ENCODE measurements at places on chromosomes 11 and 22. TPM values are rescaled to one million over a fixed set of nuclear protein-coding genes. Genes with fewer than 3 reads are reported as not detected.

MUC6 gene
- total RNA-seq, result 0.02 TPM

SMC1B gene
- not detected for total RNA-seq

GGTLC2 gene
- total RNA-seq, result not detected

SCUBE2 gene
- total RNA-seq, result 1.3 TPM

TREH gene
- 0.15 TPM for total RNA-seq

SSTR3 gene
- total RNA-seq, result not detected

GLYATL2 gene
- total RNA-seq, result not detected

- DNase-seq, result no peak
These were observed 14.0 kb downstream of the RPUSD4 start for GRCh38 chr11:126197277-126197939.

- peak; percentile 62 for DNase-seq
These were observed 75.3 kb downstream of the APIP start for GRCh38 chr11:34840736-34841386.

DNA sequence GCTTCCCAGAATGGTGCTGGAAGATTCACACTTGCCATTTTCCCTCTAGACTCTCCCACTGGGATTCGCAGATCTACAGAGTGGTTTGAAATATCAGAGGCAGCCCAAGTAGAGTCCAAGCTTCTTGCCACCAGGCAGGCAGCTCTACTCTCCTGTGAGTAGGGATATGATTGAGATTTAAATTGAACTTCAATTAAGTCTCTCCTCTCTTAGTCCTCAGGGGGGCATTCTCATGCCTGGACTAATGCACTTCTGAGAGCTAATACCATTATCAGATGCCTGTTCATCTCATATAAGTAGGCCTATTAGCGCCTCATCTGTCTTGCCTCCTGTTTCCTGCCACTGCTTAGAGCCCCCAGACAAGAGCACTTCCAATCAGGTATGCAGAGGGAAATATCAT, 25.5 kb upstream of the AMPD3 start:
- DNase-seq, result no peak

GRCh38 chr11:75388386-75389275, 10.7 kb upstream of the RPS3 start:
- peak; percentile 81 for DNase-seq

DNA sequence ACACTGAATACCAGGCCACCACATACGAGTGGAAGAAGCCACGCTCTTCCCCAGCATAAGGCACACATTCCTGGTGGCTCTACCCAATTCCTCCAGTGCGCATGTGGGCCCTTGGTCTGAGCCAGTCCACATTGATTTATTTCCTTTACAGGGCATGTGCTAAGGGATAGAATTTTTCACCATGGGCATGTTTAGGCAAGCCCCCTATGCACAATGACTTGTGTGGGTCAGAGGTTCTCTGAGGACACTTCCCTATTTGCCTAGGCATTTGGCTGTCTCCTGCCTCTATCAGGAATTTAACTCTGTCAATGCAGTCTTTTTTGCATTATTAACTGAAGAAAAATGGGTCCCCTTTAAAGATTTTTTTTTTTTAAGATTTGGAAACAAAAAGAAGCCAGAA, 718.1 kb downstream of the NTM start:
- DNase-seq, result no peak

GRCh38 chr11:64534950-64535349, 56.1 kb upstream of the SLC22A12 start:
- no peak for DNase-seq

DNA sequence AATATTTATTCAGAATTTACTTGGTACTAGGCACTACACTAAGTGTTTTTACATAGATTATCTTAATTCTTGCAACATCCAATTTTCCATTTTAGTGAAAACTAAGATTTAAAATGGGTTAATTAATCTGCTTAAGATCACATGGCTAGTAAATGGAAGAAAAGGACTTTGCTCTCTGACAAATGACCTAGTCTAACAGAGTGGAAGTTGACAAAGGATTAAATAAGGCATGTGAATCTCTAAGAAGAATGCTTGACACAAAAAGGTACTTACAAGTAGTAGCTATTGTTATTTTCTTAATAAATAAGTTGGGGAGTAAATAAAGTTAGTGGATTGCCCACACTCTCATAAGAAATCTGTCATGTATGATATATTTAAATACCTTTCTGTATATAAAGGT, 584.8 kb downstream of the DLG2 start:
- no peak for DNase-seq

DNA sequence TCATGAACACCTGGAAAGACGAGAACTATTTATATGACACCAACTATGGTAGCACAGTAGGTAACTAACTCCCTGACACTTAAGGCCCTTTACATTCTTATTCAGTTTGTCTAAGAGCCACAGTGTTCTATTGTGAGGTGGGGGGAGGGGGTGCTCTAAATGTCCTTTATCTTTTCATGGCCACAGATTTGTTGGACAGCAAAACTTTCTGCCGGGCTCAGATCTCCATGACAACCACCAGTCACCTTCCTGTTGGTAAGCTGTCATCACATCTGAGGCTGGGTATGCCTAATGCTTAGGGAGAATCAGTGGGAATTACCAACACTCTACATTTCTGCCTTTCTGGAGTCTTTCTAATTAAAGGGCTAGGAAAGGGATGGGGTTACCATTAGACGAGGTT, 30.7 kb downstream of the EHF start:
- no peak for DNase-seq

- DNase-seq, result no peak
These were observed 403.6 kb downstream of the MN1 start for GRCh38 chr22:27397954-27398342.

DNA sequence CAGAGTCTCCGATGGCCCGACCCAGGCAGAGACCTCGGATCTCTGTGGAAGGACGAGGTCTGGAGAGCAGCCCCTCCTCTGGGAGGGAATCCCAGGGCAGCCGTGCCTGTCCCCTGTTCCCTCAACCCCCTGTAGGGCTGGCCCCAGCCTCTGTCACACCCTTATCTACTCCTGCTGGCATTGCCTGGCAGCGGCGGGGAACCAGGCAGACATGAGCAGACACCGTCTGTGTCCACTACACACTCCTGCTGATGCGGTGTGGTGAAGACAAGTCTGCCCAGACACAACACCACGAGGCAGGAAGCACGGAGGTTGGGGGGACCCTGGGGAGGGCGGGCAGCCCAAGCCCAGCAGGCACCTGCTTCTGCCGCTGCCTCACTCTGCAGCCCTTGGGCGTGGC, 52.5 kb upstream of the A4GALT start:
- DNase-seq, result no peak

- peak; percentile 15 for DNase-seq
These were observed 115.1 kb upstream of the RASSF10 start for GRCh38 chr11:12893787-12894672.

DNA sequence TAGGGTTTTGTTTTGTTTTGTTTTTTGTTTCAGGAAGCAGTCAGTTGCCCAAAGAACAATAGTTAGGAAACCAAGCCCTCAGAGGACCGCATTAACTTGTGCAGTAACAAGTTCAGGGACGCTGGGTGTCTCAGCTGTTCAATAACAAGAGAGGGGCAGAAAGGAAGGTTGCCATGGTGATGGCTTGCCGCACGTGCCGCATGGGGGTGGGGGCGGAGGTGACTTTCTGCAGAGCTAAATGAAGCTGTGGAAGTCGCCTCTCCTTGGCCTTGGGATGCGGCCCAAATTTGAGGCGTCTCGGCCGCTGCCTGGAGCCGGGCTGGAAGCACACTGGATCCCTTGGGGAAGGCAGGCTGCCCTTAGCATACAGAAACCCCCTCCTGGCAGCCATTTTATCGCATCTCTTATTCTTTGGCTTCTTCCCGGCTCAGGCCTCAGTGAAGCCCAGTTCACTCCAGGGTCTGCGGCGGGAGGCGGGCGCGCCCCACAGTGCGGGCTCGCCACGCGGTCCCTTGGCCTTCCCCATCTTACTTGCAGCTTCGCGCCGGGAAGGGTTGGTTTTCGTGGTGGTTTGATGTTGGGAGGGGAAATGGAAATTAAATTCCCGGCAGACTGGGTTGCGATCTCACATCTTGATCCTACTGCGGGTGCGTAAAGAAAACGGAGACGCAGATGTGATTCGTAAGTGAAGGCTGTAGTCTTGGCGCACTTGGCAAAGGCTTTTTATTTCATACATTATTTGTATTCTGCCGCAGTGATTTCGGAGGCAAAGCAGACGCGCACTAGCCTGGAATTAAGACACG, 94.3 kb downstream of the SLC17A6 start:
- no peak for DNase-seq

DNA sequence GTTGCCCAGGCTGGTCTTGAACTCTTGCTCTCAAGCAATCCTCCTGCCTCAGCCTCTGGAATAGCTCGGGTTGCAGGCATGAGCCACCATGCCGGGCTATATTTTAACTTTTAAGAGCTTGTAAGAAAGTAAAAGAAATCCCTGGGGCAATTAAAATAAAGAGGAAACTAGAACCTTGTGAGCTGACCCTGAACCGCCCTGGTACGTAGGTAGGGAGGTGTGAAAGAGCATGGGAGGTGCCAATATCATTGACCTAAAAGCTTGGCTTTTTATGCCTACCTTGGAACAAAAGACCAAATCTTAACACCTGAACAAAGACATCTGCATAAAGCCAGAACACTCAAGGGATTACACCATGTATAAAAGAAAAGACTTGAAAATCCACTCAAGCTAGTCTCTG, 595.1 kb downstream of the SOX6 start:
- no peak for DNase-seq

DNA sequence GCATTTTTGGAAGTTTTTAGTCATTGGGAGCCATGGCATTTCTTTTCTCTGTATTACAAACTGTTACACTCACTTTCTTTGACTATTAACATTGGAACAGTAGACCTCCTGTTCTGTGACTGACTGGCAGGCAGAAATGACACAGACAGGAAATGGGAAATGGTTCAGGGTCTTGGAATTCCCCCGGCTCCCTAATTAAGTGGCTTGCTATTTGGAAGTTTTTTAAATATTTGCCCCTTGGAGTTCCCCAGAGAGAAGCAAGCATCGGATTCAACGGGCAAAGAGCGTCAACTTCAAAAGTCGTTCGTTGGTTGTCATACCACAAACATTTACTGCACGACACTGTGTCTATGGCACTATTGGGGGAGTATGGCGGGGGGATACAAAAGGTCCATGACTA, 1.1 kb upstream of the BIRC2 start:
- peak; percentile 28 for DNase-seq

- no peak for DNase-seq
These were observed 28.1 kb downstream of the ME3 start for GRCh38 chr11:86644291-86644690.

DNA sequence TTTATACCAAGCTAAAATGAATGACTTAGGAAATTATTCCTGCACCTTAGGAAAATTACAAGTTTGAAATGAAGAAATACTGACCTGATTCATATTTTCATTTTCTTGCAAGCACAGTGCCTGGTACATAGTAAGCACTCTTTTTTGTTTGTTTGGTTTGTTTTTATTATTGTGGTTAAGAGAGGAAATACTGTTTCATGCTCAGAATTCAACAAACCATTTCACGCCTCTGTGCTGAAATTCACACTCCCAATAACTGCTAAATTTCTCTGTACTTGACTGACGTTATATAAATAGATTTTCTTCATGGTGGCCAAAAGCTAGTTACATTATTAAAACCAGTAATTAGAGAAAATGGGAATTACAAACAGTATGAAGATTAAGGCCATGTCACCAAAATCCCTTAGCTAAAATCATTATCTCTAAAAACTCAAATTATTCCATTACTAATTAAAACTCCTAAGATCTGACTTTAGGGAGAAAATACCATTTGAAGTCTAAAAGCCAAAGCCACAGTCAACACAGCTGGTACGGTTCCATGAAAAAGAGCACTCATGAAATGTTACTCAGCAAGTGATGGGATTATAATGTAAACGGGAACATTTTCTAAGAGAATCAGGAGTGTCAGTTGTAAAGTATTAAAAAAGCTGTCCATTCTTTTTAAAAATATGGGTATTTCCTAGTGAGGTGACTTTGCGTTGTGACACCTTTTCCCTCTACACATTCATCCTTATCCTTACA, 77.8 kb upstream of the DDI1 start:
- no peak for DNase-seq

DNA sequence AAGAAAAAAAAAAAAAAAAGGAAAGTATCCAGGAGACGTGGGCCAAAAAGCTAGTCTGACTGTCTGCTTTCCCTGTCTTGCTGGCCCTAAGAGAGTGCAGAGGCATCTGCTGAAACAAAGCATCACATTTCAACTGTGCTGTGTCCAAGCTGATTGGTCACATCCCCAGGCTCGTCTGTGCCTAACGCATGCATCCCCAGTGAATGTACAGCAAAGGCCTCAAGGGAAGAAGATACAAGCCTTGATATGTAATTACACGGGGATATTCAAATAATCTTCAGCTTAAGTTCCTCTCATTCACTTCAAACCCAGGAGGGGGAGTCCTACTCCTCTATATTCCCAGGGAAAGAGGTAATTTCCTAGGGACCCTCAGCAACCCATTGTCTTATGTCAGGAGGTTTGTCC, 5.4 kb upstream of the SORL1 start:
- DNase-seq, result no peak

All from HCT116 (cell line).